ENCODE measurements at places on chromosomes 7 and 10. TPM values are rescaled to one million over a fixed set of nuclear protein-coding genes. Genes with fewer than 3 reads are reported as not detected.

Gene ZNF727
- total RNA-seq: 0.38 TPM

Gene CCDC172
- total RNA-seq: not detected

Gene CFAP43
- under 0.01 TPM for total RNA-seq

Gene CPA1
- total RNA-seq: not detected

Gene MEOX2
- total RNA-seq: 43.3 TPM

Gene OGDHL
- 0.38 TPM for total RNA-seq

Gene FAM221A
- total RNA-seq: 1.3 TPM

Data from regular cardiac myocyte (primary cell).